ENCODE measurements at places on chromosomes 11 and 22.

DNA sequence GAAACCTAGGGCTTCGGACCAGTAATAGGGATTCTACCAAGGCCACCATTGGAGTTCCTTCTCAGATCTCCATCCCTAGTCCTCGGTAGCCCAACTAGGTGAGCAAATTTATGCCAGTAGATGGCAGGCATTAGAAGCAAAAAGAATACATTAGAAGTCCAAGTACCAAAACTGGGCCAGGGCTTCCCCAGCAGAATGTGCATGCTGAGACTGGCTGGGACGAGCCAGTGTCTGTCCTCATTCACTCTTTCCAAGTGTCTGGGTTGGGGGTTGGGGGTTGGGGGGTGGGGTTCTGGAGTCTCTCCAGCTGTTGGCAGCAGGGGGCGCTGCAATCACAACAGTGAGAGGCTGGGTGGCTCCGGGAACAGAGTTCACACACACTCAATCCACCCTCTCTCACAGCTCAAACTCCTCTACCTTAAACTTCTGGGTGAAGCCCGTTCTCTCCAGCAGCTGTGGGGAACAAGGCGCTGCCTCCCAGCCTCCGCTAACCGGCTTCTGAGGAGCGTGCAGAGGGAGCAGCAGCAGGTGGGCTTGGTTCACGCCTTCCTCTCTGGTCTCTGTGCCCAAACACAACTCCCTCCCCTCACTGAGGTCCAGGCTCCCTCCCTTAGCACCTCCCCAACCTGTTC lies 57.5 kb downstream of the BTG4 start:
- DNase-seq, result peak; percentile 30

DNA sequence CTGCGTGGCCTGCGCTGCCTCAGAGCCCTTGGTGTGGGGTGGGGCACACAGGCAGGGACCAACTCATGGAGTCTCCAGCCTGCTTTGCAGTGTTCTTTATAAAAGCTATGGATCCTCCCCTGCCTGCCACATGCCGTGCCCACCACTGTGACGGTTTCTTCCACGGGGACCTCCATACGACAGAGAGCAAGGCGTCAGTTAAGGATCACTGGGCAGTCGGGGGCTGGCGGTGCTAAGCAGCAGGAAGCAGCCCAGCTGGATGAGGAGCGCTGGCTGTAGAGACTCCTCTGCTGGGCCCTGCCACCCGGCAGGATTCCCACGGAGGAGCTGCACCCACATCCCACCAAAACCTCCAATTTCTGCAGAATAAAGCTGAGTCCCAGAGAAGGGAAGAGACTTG lies 23.1 kb upstream of the EFCAB6 start:
- no peak for DNase-seq

DNA sequence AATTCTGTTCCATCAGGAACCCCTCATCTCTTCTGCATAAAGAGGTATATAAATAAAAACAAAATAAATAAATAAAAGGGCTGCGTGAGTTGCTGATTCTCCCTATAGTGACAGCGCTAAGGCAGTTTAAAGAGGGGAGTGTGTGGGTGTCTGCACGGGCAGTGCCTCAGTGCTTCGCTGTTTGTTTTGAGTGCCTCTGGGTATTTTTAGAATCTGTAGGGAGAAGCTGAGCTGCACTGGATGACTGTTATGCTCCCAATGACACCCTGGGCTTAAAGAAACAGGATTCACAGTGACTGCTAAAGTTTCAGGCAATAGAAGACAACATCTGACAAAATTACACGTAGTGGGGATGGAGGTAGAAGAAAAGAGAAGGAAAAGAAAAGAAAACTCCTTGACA lies 38.8 kb downstream of the SLC1A2 start:
- DNase-seq, result no peak

DNA sequence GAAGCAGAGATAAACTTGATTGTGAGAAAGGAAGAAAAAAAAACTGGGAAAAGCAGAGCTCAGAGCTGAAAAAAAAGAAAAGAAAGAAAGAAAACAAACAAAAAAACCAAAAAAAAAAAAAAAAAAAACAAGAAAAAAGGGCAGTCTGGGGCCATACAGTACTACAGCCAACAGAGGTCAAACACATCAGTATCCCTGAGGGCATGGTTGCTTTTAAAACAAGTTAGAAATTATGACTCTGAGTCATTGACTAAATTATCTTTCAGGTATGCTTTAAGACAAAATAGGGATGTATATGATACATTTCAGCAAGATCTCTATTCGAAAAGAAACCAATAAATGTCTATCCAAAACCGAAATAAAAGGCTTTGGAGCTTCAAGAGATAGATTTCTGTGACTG lies 37.1 kb upstream of the TLCD5 start:
- DNase-seq, result no peak

All from NCI-H1048 (cell line).